ENCODE measurements at places on chromosomes 4 and X.

GRCh38 chrX:55713631-55714030, 3.9 kb upstream of the RRAGB start:
- no peak for DNase-seq

- DNase-seq = no peak
These were observed 22.4 kb upstream of the CPLX1 start for GRCh38 chr4:848307-848691.

DNA sequence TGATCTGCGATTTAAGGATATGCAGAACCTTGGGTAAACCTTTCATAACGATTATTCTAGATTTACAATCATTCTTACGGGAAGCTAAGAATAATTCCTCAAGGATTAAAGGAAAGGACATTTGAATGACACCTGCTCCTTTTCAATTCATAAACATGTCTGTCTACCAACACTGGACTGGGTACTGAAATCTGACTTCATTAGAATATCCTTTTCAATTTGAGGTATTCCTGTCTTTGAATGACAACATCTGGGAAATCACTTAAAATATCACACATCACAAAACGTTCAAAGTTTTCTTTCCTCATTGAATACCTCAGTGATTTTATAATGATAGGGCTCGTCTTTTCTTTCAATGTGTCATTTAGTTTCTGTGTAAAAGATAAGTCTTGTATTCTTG, 87.7 kb downstream of the CFAP47 start:
- no peak for DNase-seq

DNA sequence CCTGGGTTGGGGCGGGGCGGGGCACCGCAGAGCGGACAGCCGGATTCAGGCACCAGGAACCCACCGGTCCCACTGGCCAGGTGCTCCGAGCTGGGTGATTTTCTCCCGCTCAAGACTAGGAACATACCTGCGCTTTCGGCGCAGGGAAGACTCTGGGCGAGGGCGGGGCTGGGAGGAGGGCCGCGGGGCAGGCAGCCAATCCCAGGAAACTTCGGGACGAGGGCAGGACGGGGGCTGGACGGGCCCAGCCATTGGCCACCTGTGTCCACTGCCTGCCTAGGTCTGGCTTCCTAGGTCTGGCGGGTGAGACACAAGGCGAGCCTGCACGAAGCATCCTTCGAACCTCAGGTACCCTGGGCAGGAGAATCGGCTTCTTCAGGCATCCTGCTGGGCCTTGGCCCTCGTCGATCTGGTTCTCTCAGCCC, 274 bp upstream of the ERVMER34-1 start:
- DNase-seq = no peak

DNA sequence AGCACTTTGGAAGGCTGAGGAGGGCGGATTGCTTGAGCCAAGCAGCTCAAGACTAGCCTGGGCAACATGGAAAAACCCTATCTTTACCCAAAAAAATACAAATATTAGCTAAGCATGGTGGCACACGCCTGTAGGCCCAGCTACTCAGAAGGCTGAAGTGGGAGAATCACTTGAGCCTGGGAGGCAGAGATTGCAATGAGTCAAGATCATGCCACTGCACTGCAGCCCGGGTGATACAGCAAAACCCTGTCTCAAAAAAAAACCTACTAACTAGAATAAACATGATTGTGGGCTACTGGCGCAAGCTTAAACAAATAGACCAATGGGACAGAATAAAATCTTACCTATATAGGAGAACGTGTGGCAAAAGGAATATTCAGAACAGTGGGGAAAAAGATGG, 7.3 kb downstream of the CDKL2 start:
- DNase-seq = no peak

GRCh38 chr4:159046683-159047082, 56.2 kb upstream of the RAPGEF2 start:
- DNase-seq = no peak

- no peak for DNase-seq
These were observed 9.2 kb downstream of the TMEM156 start for GRCh38 chr4:39023059-39023458.

DNA sequence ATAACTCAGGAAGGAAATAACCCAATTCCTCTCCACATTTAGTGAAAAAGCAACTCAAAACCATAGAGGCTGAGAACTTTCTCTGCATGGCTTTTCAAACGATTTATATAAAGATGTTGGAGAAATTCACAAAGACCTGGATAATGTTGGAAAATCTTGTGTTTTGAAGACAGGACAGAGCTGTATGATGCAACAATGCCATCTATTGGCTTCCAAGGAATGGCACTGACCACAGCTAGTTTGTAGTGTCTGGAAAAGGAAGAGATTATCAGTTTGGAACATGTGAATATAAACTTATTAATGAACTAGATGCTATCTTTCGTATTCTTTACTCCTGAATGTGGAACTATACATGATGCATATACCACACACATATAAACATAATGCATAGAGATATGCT, 503.6 kb downstream of the IL1RAPL1 start:
- no peak for DNase-seq

- no peak for DNase-seq
These were observed 281.9 kb downstream of the PTTG2 start for GRCh38 chr4:38242101-38242500.

GRCh38 chr4:144347121-144347520, 206.6 kb upstream of the GYPA start:
- DNase-seq = no peak

DNA sequence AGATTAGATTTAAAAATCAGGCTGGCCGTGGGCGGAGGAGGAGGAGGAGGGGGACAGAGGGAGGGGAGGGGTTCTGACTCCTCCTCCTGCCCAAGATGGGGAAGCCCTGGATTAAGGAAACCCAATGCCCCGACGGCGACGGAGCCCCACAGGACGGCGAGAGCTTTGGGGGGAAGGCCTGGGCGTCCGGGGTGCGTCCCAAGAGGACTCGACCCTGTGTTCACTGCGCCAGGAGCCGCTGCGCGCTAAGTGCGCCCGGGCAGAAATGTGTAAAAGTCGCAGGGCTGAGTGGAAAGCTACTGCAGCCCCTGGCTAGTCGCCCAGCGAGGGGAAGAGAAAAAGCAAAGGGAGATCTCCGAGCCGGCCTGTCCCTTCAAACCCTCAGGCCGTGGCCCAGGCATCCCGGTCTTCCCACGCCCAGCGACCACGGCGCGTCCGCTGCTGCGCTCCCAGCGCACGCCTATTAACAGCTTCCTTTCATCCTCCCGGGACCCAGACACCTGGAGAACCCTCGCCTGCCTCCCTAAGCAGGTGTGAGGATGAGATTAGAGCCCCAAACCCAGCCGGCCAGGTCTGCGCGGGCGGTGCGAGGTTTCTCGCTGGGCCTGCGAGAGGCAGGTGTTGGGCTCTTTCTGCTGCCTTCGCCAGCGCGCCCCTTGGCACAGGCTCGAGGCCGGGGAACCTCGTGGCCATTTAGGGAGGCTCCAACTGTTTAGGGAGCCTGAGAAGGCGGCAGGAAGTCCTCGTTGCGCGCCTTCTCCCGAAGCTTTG, 1.4 kb upstream of the RPS6KA3 start:
- no peak for DNase-seq

DNA sequence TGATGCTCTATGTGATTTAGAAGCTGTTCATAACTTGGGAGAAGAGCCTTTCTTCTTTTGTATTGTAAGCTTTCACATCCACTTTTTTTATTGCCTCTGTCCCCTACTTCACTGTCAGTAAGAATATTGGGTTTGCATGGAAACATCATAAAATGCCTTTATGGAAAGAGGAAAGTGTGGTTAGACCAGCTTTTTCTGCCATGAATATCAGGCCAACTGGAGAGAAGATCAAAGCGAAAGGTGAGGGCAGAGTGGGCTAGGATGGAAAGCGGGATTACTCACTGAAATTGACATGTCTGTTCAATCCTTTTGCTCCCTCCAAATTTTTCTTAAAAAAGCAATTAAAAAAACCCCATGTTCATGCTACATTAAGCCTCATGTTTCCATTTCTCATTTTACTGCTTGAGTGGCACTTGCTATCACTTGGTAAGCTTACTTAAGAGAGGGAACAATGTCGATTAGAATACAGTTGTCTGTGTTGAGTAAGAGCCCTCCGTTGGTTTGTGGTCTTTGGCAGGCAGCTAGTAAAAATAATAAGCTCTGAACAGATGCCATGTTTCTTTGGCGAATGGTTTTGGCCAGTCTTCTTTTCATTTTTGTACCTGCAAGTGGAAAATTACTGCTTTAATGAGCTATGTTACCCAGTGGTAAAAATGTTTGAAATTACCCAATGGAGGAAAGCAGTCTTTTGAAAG, 35.9 kb downstream of the SUPT20HL1 start:
- no peak for DNase-seq

DNA sequence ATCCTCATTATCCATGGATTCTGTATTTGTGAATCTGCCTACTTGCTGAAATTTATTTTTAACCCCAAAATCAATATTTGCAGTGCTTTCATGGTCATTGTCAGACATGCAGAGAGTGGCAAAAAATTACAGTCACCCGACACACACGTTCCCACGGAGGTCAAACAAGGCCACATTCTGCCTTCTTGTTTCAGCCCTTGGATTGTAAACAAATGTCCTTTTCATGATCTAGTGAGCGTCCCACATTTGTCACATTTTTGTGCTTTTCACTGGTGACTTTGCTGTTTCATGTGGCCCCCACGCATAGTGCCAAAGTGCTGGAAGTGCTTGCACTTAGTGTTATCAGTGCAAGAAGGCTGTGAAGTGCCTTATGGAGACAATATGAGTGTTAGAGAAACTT, 45.0 kb downstream of the SOD3 start:
- no peak for DNase-seq

GRCh38 chrX:152061083-152061482, 77.3 kb downstream of the MAGEA10 start:
- no peak for DNase-seq

GRCh38 chr4:73631565-73632226, 11.5 kb upstream of the RASSF6 start:
- no peak for DNase-seq

DNA sequence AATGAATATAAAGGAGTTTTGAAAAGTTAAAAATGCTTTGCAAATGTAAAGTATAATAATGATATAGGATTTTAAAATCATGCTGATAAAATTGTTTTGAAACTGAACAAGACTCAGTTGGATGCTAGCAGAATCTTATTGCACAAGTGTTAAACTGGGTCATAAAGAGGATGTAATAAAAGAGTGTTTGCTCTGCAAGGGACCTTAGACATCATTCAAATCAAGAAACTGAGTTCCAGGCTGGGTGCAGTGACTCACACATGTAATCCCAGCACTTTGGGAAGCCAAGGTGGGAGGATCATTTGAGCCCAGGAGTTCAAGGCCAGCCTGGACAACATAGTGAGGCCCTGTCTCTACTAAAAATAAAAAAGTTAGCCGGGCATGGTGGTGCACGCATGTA, 27.5 kb upstream of the DUSP21 start:
- DNase-seq = no peak

Measured in AG04450 (cell line).